GM12864 (cell line): ENCODE measurements at places on chromosomes 3 and 15.

DNA sequence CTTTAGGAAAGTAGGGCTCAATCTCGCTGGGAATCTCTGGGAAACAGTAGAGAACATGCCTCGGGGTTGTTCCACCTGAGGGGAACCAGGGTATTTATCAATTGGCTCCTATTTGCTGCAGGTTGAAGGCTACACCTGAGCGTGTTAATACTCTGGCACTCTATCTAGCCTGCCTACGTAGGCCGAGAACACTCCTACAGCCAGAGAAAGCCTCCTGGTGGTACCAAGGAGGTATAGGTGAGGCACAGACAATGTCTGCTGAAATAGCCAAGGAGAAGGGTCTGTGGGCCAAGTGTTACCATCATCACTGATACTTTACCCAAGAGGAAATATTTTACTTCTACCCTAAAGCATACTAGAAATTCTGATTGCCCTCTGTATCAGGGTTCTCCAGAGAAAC is 341.0 kb upstream of the UBE2E2 start:
- no peak for DNase-seq

GRCh38 chr3:179373938-179374337 is 26.4 kb downstream of the MFN1 start:
- no peak for DNase-seq

DNA sequence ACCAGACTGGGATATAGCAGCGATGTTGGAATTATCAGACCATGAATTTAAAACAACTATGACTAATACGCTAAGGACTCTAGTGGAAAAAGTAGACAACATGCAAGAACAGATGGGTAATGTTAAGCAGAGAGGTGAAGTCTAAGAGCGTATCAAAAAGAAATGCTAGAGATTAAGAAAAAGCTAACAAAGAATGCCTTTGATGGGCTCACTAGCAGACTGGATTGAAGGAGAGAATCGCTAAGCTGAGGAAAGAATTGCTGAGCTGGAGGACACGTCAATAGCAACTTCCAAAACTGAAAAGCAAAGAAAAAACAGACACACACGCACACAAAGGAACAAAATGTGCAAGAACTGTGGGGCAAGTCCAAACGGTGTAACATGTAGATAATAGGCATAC is 20.0 kb upstream of the CMTM6 start:
- no peak for DNase-seq

GRCh38 chr15:96268442-96269204 is 61.9 kb upstream of the NR2F2 start:
- no peak for DNase-seq

GRCh38 chr15:41970456-41970855 is 1.9 kb downstream of the EHD4 start:
- DNase-seq, result no peak

DNA sequence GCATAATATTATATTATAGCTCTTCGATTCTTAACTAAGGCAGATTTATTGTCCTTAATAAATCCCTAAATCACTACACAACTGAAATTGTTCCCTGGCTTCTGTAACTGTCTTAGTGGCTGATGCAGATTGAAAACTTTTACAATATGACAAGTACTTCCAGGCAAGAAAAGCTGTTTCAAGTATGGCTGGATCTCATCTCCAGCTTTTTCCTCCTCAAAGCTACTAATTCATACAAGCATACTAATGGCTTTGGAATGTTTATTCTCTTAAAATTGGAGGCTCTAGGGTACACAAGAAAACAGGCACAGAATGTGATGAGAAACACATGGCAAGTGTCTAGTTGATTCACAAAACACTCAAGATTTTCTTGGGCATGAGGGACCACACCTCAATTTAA is 351.5 kb upstream of the ICE2 start:
- DNase-seq, result no peak

DNA sequence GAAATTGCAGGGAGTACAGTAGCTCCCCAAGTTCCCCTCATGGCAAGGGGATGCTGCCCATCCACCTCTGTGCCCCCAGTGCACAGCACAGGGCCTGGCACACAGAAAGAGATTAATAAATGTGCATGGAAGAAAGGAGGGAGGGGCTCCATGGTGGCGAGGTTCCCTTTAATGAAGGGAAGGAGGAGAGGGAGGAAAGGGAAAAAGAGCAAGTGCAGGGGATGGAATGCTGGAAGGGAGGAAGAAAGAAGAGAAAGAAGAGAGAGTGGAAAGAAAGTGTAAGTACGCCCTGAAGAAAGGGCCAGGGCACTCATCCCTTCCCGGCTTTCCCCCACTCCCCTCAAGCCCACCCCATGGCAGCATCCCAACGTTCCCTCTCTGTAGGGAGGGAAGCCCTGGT is 1.5 kb upstream of the VIPR1 start:
- no peak for DNase-seq

GRCh38 chr3:149590691-149591441 is 67.0 kb downstream of the WWTR1 start:
- DNase-seq, result no peak
